Stimulated activated CD4-positive, alpha-beta T cell treated with anti-CD3 and anti-CD28 coated beads, TNF-alpha, amount 100 ng/mL, for 1 hour (primary cell): ENCODE measurements at places on chromosomes 11 and 22.

DNA sequence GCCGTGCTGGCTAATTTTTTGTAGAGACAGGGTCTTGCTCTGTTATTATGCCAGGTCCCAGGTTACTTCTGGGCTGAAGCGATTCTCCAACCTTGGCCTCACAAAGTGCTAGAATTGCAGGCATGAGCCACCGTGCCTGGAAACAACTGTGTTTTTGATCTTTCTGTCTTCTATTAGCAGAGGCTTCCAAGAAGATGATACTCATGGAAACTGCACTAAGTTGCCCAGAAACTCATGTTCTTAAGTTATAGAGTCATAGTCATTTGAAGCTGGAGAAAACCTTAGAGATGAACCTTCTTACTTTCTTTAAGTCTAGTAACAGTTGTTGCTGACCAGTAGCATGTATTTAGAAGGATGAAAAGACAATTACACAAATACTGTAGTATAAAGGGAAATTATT is 37.1 kb upstream of the HSPA8 start:
- DNase-seq = no peak

- no peak for DNase-seq
Measured at GRCh38 chr11:77126156-77126775, 1.8 kb upstream of the MYO7A start.

- DNase-seq = no peak
Measured at GRCh38 chr11:114438303-114438702, 964 bp upstream of the REXO2 start.

DNA sequence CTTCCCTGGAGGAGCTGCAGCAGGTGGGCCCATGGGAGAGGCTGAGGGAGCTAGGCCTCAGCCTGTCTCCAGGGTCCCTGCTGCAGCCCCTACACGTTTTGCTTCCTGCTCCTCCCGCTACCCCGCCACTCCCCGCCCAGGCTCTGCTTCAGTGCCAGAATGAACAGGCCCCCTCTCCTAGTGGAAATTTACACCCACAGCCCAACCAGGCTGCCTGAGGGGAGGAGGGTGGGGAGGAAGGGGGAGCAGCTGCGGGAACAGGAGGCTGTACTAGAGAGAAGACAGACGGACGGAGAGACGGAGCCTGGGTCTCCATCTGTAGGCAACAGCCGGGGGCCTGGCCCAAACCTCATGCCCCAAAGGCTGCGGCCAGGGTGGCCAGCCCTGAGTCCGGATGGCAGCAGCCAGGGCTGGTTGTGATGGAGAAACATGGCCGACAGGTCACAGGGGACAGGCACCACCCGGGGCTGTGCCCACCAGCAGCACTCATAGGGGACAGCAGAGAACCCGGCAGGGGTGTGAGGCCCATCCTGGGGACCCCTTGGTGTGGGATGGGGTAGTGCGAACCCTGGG is 20.6 kb downstream of the FLRT1 start:
- DNase-seq = no peak

- DNase-seq = no peak
Measured at GRCh38 chr11:134669796-134670195, 257.8 kb upstream of the B3GAT1 start.

- DNase-seq = no peak
Measured at GRCh38 chr11:132206993-132207392, 836.6 kb downstream of the NTM start.

- DNase-seq = no peak
Measured at GRCh38 chr22:45682064-45682463, 10.4 kb downstream of the ATXN10 start.

GRCh38 chr22:47573141-47573540 is 810.7 kb downstream of the TBC1D22A start:
- no peak for DNase-seq

DNA sequence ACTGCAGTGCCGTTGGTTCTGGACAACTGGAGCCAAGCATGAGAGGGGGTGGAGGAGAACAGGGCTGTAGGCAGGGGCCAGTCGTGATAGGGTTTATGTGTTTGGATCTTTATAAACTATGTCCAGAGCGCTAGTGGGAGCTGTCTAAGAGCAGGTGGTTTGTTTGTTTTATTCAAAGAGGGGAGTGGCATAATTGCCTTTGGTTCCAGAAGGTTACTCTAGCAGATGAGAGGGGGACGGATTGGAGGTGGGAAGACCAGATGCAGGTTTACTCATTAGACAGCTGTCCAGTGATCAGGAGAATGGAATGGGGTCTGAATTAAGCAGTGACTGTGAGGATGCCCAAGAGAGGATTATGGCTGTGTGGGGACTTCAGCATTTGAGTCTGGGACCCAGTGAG is 109.3 kb upstream of the TBCEL start:
- no peak for DNase-seq

GRCh38 chr22:31080164-31080847 is 812 bp upstream of the SMTN start:
- no peak for DNase-seq

DNA sequence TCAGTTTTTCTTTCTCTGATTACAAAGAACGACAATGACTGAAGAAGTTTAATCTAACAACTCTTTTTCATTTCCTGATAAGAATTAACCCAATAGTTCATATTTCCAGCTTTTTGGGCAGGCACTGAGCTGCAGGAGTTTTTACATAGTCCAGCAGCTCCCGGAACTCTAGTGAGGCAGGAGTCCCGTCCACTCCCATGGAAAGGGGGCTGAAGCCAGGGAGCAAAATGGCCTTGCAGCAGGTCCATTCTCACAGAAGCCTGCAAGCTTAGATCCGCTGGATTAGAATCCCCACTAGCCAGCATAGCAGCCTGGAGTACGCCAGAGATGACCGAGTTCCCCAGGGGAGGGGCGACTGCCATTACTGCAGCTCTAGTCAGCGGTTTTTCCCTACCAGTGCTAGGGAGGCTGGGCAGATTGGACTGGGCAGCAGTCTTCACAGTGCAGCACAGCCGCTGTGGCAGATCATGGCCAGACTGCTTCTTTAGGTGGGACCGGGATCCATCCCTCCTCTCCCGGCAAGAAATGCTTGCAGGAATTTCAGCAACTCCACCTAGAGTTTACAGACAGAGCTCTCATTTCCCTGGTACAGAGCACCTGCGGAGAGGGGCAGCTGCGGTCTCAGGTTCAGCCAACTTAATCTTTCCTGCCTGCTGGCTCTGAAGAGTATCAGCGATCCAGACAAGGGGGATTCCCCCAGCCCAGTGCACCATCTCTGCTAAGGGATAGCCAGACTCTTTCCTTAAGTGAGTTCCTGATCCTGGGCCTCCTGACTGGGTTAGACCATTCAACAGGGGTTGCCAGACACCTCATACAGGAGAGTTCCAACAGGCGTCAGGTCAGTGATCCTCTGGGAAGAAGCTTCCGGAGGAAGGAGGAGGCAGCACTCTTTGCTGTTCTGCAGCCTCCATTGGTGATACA is 742 bp upstream of the CASP4 start:
- no peak for DNase-seq

GRCh38 chr11:116418388-116419041 is 354.3 kb downstream of the BUD13 start:
- no peak for DNase-seq

DNA sequence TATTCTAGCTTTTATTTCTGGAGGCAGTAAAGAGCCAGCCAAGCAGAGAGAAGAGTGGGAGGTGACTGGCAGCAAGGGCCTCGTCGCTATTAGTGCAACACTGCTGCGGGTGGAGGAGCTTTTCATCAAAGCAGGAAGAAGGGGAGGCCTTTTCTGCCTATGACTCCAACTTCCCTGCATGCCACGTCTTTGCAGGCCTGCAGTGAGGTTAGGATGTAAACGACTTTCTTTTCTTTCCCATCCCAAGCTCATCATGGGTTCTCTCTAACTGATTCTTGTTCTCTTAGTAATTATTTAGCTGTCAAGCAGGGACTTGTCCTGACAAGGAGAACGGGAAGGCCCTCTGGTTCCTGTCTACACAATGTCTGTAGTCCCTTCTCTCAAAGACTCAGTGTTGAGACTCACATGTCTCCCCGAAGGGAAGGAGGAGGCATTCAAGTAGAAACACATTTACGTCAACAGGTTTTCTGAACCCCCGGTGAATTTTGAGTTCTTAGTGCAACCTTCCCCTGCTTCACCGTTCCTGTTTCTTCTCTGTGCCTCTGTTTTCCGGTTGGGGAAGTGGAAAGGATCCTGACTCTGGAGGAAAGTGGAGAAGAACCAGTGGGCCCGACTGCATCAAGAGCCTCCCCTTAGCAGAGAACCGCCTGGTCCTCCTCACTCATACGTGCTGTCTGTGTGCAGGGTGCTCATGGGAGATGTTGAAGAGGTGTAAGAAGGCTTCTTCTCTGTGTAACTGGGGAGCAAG is 56.9 kb downstream of the PACS1 start:
- peak; percentile 20 for DNase-seq

DNA sequence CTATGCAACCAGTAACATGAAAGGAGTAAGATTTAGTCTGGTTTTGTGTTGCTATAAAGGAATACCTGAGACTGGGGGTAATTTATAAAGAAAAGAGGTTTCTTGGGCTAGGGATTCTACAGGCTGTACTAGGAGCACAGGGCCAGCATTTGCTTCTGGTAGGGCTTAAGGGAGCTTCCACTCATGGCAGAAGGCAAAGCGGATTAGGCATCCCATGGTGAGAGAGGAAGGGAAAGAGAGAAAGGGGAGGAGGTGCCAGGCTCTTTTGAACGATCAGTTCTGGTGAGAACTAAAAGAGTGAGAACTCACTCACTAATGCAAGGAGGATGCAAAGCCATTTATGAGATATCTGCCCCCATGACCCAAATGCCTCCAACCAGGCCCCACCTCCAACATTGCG is 283.2 kb downstream of the OPCML start:
- DNase-seq = no peak

GRCh38 chr11:75869661-75870455 is 54.8 kb downstream of the UVRAG start:
- DNase-seq = no peak

GRCh38 chr11:84136926-84137325 is 850.8 kb upstream of the CCDC90B start:
- DNase-seq = no peak

DNA sequence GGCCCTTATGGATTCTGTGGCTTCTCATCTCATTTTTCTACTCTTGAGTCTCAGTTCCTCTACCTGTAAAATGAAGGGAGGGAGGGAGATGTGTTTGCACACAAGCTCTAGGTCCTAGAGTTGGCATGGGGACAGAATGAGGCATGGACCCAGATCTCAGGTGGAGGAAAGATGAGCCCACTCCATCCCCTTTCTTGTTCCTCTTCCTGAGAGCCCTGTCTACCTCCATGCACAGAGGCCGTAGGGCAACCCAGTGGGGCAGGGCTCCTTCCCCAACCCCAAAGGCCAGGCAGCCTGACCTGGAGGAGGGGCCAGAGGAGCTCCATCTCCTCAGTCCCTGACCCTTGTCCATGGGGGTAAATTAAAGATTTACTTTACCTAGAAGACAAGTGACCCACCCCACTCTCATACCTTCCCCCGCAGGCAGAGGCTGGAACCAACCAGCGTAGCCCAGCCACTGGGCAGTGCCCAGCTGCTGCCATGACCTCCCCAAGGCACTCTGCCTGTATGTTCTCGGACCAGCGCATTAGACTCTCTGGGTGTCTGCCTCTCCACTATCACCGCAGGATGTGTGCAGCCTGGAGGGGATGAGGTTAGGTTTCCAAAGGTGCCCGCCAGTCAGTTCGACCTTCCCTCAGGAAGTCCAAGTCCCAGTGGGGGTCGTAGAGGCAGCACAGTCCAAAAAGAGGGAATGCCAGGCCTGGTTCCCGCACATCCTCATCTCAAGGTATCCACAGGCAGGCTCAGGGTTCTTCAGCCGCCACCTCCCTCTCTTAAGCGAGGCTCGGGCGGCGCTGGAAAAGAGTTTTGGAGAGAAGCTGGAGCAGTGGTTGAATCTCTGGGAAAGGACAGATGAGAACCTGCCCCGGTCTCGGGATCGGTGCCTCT is 3.0 kb downstream of the SMTN start:
- DNase-seq = no peak

DNA sequence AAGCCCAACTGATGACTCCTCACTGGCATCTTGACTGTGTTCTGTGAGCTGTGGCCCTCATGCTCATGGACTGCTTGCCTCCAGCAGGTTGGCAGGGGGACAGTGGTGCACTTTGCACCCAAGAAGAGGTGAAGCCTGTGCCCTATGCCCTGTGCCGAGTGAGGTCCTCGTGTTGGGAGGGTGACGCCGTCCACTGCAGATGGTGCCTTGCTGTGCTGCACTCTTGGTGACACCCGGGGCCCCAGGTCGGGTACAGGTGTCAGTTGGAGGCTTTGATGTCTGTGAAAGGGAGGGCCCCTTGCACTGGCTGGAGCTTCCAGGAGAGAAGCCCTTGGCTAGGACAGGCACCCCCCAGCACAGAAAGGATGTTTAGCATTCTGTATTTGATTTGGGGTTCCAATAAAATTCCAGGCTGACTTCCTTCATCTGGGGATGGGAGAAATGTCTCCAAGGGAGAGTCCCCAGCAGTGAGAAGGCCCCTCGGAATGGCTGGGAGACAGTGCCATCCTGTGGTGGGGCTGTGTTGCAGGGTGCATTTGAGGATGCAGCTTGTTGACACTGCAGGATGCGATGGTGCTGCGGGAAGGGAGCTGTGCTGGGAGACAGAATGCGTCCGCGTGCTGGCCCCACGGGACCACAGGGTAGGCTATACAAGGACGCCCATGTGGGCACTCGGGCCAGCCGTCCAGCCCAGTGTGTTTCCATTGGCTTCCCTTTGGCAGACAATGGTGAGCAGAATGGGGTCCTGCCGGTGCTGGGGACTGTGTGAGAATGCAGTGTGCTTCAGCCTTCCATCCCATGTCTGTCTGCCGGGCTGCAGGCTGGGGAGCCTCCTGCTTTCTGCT is 2.5 kb upstream of the ZDHHC8 start:
- no peak for DNase-seq

DNA sequence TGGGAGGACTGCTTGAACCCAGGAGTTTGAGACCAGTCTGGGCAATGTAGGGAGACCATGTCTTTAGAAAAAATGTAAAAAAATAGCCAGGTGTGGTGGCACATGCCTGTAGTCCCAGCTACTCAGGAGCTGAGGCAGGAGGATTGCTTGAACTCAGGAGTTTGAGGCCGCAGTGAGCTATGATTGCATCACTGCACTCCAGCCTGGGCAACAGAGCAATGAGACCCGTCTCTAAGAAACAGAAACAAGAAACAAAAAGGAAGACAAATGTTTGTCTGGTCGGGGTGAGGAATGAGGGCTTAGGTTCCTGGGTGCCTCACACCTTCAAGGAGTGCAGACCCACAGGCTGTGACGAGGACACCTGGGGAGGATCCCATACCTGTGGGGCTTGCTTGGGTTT is 191.9 kb downstream of the CEP164 start:
- no peak for DNase-seq

DNA sequence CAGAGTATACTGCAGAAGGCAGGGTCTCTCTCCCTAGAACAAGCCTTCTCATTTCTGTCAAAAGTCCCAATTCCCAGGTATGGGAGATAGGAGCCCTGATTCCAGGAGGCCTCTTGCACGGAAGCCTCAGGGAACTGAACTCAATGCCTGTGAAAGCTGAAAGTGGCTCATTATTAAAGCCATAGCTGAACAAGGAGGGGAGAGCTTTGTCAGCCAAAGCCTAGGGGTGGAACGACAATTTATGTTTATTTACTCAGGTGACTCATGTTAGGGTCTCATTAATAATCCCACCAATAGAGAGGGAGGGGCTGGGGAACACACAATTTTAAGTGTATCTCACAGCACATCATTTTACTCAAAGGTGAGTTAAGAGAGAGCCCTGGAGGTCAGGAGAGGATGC is 44.9 kb downstream of the DSCAML1 start:
- DNase-seq = no peak

- peak; percentile 79 for DNase-seq
Measured at GRCh38 chr22:20298803-20299745, 20.8 kb downstream of the DGCR6L start.

- DNase-seq = no peak
Measured at GRCh38 chr22:40310081-40310767, 36.1 kb upstream of the ADSL start.

- no peak for DNase-seq
Measured at GRCh38 chr11:33724644-33725035, 11.6 kb downstream of the CD59 start.

GRCh38 chr11:13149991-13150390 is 127.6 kb upstream of the BMAL1 start:
- DNase-seq = no peak
